ENCODE measurements at places on chromosomes 7 and 10.

DNA sequence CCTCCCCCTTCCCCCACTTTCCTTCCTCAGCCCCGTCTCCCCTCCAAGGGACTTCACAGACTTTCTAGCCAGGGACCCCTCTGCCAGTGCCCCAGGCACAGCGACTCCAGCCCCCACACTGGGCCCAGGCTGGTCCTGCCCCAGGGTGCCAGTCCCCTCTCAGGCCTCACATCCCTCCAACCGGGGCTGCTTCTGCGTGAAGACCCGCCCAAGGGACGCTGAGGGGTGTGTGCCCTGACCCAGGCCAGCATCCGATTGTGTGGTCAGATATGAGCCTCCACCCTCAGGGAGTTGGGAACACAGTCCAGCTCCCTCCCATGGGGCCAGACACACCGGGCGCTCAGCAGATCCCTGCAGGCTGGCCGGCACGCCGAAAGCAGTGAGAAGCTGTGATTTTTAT, 97.0 kb downstream of the MICALL2 start:
- H3K36me3 ChIP-seq: no peaks in the 10 kb centered on the region
- H3K27ac ChIP-seq: no peak overlapping the region
- H3K4me1 ChIP-seq: no peaks in the 10 kb centered on the region
- H3K4me3 ChIP-seq: no peak overlapping the region
- H3K27me3 ChIP-seq: peaks cover 3% of the 10 kb centered on the region

GRCh38 chr7:45610660-45611299, 36.6 kb downstream of the ADCY1 start:
- no peak for DNase-seq
- H3K36me3 ChIP-seq: no peaks in the 10 kb centered on the region

GRCh38 chr7:6461946-6462550, 14.3 kb upstream of the DAGLB start:
- H3K36me3 ChIP-seq: peaks cover 34% of the 10 kb centered on the region
- no peaks in the 10 kb centered on the region for H3K27me3 ChIP-seq
- H3K4me1 ChIP-seq: no peaks in the 10 kb centered on the region
- H3K4me3 ChIP-seq: no peak overlapping the region

DNA sequence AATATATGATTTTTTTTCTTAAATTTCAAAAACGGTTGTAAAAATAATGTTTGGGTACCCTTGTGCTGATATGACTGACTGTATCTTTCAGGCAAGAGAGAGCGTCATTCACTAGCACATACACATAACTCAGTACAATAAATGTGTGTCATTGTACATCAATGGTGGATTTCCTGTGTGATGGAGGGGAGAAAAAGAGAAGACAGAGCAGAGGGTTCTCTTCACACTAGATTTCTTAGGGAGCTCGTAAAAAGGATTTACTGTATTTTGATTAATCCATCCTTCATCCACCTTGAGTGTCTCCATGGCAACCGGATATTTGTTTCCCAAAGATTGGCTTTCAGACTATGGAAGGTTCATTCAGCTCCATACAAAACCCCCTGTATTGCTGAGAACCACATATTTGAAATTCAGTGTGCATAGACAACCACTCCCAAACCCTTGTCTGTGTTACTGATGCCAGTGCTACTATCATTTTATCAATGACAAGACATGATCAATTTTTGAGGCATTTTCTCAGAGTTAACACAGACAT, 150.6 kb downstream of the AKR1D1 start:
- H3K27ac ChIP-seq: no peak overlapping the region
- no peak overlapping the region for H3K4me3 ChIP-seq
- no peak for DNase-seq
- no peaks in the 10 kb centered on the region for H3K36me3 ChIP-seq
- peaks cover 3% of the 10 kb centered on the region for H3K27me3 ChIP-seq

DNA sequence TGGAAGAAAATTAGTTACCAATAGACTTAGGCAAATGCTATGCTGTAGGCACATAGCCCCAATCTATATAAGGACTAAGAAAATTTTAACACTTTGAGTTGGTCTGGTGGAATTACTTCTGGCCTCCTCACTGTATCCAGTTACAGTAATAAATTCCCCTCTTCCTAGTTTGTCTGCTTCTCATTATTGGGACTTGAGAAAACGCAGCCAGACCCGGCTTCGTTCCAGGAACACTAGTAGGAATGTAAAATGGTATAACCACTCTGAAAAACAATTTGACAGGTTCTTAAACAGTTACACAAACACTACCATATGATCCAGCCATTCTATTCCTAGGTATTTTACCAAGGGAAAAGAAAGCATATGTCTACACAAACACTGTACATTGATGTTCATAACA, 150.2 kb downstream of the VPS50 start:
- no peak overlapping the region for H3K27ac ChIP-seq
- H3K4me1 ChIP-seq: no peaks in the 10 kb centered on the region
- H3K27me3 ChIP-seq: peaks cover 20% of the 10 kb centered on the region
- H3K4me3 ChIP-seq: no peak overlapping the region
- no peak for DNase-seq

GRCh38 chr10:92354587-92354986, 63.6 kb downstream of the MARCHF5 start:
- DNase-seq: no peak
- peaks cover 14% of the 10 kb centered on the region for H3K36me3 ChIP-seq
- no peak overlapping the region for H3K27ac ChIP-seq
- H3K27me3 ChIP-seq: peaks cover 7% of the 10 kb centered on the region
- H3K4me1 ChIP-seq: no peaks in the 10 kb centered on the region

DNA sequence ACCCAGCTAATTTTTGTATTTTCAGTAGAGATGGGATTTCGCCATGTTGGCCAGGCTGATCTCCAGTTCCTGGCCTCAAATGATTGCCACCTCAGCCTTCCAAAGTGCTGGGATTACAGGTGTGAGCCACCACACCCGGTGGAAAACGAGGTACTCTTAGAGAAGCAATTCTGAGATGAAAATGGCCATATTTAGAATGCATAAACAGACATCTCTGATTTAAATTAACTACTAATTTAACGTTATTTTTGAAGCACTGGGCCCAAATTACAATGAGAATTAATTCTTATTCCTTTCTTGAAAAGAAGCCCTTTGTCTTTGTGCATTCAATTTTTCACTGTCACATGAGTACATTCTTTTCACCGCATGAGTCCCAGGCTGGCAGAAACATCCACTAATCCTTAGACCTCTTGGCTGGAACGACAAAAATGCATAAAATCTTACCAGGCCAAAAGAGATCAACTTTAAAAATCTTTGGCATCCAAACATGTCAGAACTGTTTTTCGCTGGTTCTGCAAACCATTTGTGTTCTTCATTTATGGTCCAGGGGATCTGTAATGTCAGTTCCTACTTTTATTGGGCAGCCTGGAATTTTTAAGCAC, 60.1 kb upstream of the CAPZA2 start:
- no peaks in the 10 kb centered on the region for H3K36me3 ChIP-seq
- H3K4me1 ChIP-seq: peaks cover 5% of the 10 kb centered on the region
- peaks cover 24% of the 10 kb centered on the region for H3K27me3 ChIP-seq
- H3K4me3 ChIP-seq: no peak overlapping the region

- no peaks in the 10 kb centered on the region for H3K4me1 ChIP-seq
- no peak overlapping the region for H3K4me3 ChIP-seq
- H3K36me3 ChIP-seq: no peaks in the 10 kb centered on the region
- no peak for DNase-seq
- no peaks in the 10 kb centered on the region for H3K27me3 ChIP-seq
Measured at GRCh38 chr7:8564281-8564680, 130.9 kb downstream of the NXPH1 start.

- no peak overlapping the region for H3K4me3 ChIP-seq
- H3K27ac ChIP-seq: peak overlapping the region; percentile 9
- H3K36me3 ChIP-seq: peaks cover 13% of the 10 kb centered on the region
- no peaks in the 10 kb centered on the region for H3K27me3 ChIP-seq
- no peak for DNase-seq
Measured at GRCh38 chr10:32948451-32948850, 9.6 kb downstream of the ITGB1 start.

DNA sequence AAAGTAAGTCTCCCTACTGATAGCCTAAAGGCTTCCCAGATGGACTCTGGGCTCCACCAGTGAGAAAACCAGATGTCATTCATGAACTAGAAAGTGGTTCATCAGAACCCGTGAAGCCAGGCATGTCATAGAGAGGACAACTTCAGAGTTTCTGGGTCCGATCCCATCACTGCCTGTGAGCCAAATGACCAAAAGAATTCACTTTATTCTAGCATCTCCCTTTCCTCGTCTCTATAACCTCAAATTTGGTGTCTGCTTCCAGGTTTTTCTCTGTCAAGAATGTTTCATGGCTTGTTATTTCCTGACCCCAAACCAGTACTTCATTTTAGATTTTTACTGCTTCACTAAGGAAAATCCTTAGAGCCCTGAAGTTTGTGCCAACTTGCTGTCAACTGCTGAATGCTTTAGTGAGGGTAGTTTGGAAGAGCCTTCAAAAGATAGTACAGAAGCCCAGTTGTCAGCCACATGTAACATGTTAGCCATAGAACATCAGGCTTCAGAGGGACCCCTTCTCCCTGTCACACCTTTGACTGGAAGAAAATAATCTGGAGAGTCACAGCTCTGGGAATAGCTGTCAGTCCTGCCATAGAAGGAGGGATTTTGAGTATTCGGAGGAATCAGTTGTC, 34.0 kb downstream of the ITGB8 start:
- DNase-seq: no peak
- H3K4me1 ChIP-seq: no peaks in the 10 kb centered on the region
- no peak overlapping the region for H3K4me3 ChIP-seq
- H3K27me3 ChIP-seq: no peaks in the 10 kb centered on the region
- H3K27ac ChIP-seq: no peak overlapping the region

DNA sequence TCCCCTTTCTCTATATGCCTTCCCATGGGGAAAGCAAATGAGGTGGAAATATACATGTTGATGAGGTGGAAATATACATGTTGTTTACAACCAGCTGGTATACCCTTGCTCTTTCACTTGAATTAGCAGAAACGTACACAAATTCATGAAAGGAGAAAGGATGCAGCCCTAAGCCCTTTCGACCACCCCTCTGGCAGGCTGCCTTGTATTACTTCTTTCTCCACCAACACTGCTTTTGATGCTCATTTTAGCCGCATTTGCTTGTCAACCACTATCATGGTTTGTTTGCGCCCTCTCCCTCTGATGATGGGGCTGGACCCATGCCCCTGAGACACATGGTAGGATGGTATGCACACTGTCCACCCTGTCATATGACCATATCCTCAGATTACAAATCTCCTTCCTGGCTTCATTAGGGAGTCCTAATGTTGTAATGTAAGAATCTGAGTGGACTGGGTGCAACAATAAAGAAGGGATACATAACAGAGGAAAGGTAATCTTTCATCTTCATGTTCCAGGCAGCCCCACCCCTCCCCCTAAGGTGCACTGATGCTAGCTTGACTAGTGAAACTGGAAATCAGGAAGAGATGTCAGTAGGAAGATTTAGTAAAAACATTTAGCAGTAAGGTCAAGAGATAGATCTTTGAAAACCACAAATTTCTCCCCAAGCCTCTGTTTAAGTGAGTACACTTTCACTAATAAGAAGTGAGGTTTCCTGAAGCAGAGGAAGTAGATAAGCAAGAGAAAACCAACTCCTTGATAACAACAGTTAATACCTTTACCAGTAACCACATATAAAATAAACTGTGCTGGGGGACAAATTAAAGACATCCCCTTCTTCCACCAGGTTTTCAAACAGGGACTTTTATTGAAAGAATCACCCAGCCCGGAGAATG, 536.8 kb upstream of the NRP1 start:
- no peak overlapping the region for H3K4me3 ChIP-seq
- no peaks in the 10 kb centered on the region for H3K4me1 ChIP-seq
- peaks cover 2% of the 10 kb centered on the region for H3K27me3 ChIP-seq
- DNase-seq: no peak
- no peak overlapping the region for H3K27ac ChIP-seq

- H3K4me3 ChIP-seq: no peak overlapping the region
- no peak for DNase-seq
- H3K4me1 ChIP-seq: no peaks in the 10 kb centered on the region
- no peak overlapping the region for H3K27ac ChIP-seq
- no peaks in the 10 kb centered on the region for H3K27me3 ChIP-seq
- no peaks in the 10 kb centered on the region for H3K36me3 ChIP-seq
Measured at GRCh38 chr7:48419401-48419800, 248.1 kb downstream of the ABCA13 start.

GRCh38 chr10:24242562-24242961, 33.6 kb downstream of the KIAA1217 start:
- peaks cover 6% of the 10 kb centered on the region for H3K27me3 ChIP-seq
- H3K4me3 ChIP-seq: no peak overlapping the region
- no peak overlapping the region for H3K27ac ChIP-seq

DNA sequence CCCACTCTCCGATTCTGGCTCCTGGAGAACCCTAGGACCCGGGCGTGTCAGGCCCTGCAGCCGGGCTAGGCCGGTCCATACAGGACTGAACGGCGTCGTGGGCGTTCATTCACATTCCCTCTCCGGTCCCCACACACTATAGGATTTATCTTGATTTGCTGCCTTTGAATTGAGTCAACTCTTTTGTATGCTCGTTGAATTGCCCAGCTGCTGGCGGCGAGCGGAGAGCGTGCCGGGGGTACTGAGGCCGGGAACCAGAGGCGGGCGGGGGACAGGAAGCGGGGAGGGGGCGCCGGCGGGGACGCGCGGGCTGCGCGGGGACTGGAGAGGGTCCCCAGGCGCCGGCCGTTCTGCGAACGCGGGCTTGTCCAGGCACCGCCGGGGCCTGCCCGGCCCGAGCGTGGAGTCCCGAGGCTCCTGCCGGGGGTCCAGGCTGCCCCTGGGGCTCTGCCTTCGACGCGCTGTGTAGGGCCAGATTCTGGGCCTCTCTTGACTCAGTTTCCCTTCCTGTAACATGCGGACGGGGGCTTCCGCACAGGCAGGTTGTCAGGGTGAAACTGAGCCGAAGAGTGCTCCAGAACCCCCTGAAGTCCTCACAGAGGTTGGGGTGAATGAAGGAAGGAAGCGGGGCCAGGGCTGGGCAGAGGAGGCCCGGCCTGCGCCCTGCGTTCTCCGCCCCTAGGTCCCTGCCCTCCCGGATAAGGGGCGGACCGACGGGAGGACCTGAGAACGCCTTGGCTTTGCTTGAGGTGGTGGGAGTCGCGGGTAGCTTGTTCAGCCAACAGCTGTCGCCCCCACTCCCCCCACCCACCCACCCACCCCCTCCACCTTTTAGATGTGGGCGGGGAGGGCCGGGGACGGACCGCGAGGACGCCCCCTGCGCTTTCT, 769 bp upstream of the ELFN1 start:
- no peak overlapping the region for H3K27ac ChIP-seq
- no peak overlapping the region for H3K4me3 ChIP-seq
- peak; percentile 33 for DNase-seq
- no peaks in the 10 kb centered on the region for H3K36me3 ChIP-seq

Measured in activated CD8-positive, alpha-beta memory T cell treated with anti-CD3 and anti-CD28 coated beads, Interleukin-2, amount 10 ng/mL, durations not matched to agents 7 days and 5 days (primary cell).